Esophagus squamous epithelium (tissue), 5 donors: ENCODE measurements at places on chromosomes 12 and 14.

DNA sequence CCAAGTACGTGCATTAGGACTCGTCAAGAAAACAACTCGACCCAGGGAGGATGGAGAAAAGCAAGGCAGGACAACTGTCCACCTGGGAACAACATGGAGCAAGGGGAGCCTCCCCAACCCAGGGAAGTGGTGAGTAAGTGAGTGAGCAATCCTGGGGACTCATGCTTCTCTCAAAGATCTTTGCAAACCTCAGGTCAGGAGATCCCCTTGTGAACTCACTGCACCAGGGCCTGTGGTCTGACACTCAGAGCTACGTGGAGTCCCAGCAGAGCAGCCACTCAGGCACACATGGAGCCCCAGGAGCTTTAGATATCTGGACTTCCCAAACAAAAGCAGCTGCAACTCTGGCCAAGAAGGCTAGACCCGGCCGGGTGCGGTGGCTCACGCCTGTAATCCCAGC is 12.2 kb upstream of the OR5AU1 start:
- H3K36me3 ChIP-seq: no peaks in the 10 kb centered on the region
- no peak overlapping the region for H3K4me3 ChIP-seq
- peaks cover 20% of the 10 kb centered on the region for H3K27me3 ChIP-seq
- H3K4me1 ChIP-seq: no peaks in the 10 kb centered on the region
- no peak for DNase-seq

DNA sequence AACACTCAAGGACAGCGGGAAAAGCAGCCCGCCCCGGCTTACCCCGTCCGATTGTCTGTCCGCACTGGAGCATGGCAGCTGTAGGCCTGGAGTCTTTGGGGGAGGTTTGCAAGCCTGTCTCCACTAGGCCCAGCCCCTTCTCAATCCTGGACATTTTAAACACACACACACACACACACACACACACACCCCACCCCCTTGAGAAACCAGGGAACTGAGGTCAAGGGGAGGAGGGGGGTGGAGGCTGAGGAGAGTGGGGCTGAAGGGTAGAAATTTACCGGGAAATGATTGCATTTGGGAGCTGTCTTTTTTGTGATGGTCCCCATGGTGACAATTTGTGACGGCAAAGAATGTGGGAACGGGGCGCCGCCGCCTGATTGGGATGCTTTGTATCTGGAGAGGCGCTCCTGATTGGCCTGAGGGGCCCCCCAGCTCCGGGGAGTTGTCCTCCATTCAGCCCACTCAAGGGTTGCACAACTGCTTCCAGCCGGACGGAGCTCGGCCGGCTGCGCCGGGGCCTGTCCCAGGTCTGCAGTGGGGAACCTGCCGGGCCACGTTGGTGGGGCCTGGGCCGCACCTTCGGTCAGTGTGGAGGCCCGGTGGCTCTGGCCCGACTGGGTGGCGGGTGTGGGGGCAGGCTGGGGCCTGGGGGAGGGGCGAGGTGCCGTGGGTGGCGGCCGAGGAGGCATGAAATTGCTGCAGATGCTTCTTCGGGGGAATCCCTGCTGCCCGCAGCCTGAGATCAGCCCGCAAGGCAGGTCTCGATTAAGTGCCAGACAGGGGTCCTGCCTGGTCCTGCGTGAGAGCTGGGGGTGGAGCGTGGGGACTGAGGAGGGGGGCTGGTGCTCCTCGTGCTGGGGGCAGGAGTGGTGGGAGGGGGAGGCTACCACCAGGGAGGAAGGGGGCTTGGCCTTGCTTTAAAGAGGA is at the start of gene FAM181A:
FAM181A (plus strand) TSS at position 472 of the 927 bp plus-strand sequence. CDS start 942 bp downstream, outside the sequence.
- H3K27ac ChIP-seq: no peak within 1 kb of the TSS
- no peak within 1 kb of the TSS for H3K4me3 ChIP-seq
- H3K36me3 ChIP-seq: no peaks in the 10 kb centered on the region
- no peak for DNase-seq

GRCh38 chr12:106445959-106446358 is 88.4 kb downstream of the POLR3B start:
- H3K4me3 ChIP-seq: no peak overlapping the region
- H3K27ac ChIP-seq: no peak overlapping the region
- no peaks in the 10 kb centered on the region for H3K27me3 ChIP-seq
- no peaks in the 10 kb centered on the region for H3K36me3 ChIP-seq

DNA sequence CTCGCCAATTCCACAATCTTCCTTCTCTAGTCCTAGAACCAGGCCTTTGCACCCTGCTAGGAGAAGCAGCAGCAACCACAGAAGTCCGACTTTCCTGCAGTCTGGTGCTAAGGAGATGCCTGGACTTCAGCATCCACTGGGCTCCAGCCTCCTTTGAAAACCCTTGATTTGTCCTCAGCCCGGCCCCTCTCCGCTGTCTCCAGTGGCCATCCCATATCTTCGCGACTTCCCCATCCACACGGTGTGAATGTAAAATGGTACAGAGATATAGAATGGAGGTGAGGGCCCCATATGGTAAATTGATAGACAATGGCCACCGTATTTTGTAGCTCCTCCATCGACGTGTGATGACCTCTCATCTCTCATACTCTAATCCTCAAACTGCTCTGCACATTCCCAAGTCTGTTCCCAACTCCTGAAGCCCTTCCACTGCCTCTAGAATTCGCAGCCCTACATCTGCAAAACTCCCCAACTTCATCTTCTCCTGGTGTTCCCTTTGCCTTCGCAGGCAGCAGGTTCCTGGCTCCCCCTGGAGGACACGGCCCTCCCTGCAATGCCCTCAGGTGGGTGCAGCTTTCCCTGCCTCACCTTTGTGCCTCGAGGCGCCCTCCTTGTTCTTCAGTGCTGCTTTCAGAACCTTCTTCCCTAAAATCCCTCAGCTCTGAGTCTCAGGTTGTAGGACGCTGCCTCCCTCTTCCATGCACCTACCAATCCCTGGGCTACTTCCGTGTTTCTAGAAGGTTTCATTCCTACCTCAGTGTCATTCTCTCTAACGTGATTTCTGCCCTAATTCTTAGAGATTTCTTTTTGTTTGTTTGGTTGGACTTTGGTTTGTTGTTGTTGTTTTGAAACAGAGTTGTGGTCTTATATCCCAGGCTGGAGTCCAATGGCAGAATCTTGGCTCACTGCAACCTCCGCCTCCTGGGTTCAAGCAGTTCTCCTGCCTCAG is 36.7 kb downstream of the TMBIM6 start:
- H3K36me3 ChIP-seq: no peaks in the 10 kb centered on the region
- no peak overlapping the region for H3K27ac ChIP-seq
- no peak overlapping the region for H3K4me3 ChIP-seq
- DNase-seq: no peak
- H3K27me3 ChIP-seq: no peaks in the 10 kb centered on the region

GRCh38 chr14:58072288-58073071 is 79.5 kb downstream of the ARMH4 start:
- no peak overlapping the region for H3K4me3 ChIP-seq
- no peaks in the 10 kb centered on the region for H3K27me3 ChIP-seq
- no peaks in the 10 kb centered on the region for H3K4me1 ChIP-seq
- H3K36me3 ChIP-seq: no peaks in the 10 kb centered on the region
- DNase-seq: no peak
- no peak overlapping the region for H3K27ac ChIP-seq

DNA sequence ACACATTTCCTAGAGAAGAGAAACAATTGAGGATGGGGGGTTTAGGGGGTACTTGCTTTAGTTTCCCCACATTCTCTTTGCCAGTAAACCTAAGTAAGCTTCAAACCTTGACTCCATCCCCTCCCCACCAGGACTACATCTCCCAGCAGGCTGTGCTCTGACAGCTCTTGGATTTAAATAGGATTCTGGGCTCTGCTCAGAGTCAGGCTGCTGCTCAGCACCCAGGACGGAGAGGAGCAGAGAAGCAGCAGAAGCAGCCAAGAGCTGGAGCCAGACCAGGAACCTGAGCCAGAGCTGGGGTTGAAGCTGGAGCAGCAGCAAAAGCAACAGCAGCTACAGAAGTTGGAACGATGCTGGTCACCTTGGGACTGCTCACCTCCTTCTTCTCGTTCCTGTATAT is 20.6 kb downstream of the RDH12 start:
- peaks cover 9% of the 10 kb centered on the region for H3K4me1 ChIP-seq
- H3K27ac ChIP-seq: no peak overlapping the region
- no peak for DNase-seq
- H3K36me3 ChIP-seq: no peaks in the 10 kb centered on the region
- H3K27me3 ChIP-seq: no peaks in the 10 kb centered on the region

- H3K36me3 ChIP-seq: no peaks in the 10 kb centered on the region
- no peak overlapping the region for H3K4me3 ChIP-seq
- no peaks in the 10 kb centered on the region for H3K27me3 ChIP-seq
- no peak for DNase-seq
Measured at GRCh38 chr12:79444089-79444488, 246.7 kb downstream of the PAWR start.

DNA sequence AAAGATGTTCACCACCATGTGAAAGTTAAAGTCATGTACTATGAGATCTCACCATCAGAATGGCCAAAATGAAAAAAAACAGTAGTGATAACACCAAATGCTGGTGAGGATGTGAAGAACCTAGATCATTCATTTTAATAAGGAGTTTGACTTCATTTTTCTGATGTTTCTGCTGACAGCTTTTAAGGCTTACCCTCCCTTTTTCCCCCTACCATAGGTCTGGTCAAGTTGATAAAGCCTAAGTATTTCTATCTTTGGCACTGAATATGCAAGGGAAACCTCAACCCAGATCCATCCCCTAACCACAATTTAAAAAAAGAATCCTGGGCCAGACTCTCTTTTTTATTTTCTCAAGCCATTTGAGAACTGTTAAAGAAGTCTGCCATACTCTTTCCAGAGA is 689.6 kb upstream of the FOXG1 start:
- H3K36me3 ChIP-seq: no peaks in the 10 kb centered on the region
- H3K4me3 ChIP-seq: no peak overlapping the region
- no peaks in the 10 kb centered on the region for H3K27me3 ChIP-seq
- no peak overlapping the region for H3K27ac ChIP-seq
- H3K4me1 ChIP-seq: peaks cover 5% of the 10 kb centered on the region

DNA sequence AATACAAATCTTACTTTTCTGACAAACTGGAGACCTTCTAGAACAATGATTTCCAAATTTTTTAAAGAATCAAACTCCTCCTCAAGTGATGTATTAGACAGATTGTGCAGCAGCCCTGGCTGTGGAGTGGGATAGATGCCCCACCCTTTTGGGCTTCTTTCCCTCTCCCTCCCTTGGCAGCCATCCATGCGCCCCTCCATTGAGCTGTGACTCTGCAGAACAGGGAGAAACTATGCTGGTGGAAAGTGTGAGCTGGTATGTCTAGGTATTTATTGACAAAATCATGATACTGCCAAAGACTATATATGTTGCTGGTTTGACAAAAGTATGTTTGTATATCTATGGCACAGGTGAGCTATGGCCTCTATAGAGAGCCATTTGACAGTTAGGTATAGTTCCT is 138.5 kb downstream of the KTN1 start:
- H3K4me3 ChIP-seq: no peak overlapping the region
- no peaks in the 10 kb centered on the region for H3K4me1 ChIP-seq
- no peak for DNase-seq
- no peaks in the 10 kb centered on the region for H3K27me3 ChIP-seq

DNA sequence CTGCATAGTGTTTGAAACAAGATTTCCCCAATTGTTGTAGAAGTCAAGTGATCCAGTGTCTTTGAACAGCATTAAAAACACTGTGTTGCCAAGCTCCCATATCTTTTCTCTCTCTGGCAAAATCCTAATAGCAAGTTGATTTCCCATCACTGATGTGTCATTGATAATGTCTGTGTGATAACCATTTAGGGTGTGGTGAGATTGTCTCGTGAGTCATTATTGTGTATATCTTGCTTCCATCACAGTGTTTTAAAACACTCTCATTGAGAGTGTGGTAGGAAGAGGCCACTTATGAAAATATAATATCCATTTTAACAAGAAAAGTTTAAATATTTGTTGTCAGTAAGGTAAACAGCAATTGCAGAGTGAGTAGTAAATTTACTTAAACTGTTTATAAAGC is 74.7 kb downstream of the PRORP start:
- H3K36me3 ChIP-seq: no peaks in the 10 kb centered on the region

DNA sequence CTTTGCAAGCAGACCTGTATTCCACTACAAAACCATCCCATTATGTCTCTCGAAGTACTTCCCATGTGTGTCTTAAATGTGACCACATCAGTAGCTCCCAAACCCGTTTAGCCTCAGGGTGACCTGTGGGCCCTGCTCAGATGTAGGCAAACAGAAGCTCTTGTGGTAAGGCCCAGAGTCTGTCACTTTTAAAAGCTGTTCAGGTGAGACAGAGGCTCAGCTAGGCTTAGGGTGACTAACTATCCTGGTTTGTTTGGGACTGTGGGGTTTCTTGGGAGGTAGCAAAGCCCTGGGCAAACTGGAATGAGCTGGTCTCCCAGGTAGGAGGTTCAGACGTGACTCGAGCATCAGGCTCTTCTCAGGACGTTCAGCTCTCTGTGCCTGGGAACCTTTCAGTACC is 64.5 kb upstream of the VASH1 start:
- no peaks in the 10 kb centered on the region for H3K27me3 ChIP-seq
- no peak for DNase-seq
- no peaks in the 10 kb centered on the region for H3K4me1 ChIP-seq

- peaks cover 23% of the 10 kb centered on the region for H3K4me1 ChIP-seq
- DNase-seq: no peak
- peaks cover 100% of the 10 kb centered on the region for H3K27me3 ChIP-seq
- H3K27ac ChIP-seq: no peak overlapping the region
Measured at GRCh38 chr14:94770251-94770749, 387 bp upstream of the GSC start.

GRCh38 chr12:43105426-43105981 is 446.5 kb downstream of the ADAMTS20 start:
- no peaks in the 10 kb centered on the region for H3K36me3 ChIP-seq
- H3K4me3 ChIP-seq: no peak overlapping the region
- DNase-seq: no peak
- no peak overlapping the region for H3K27ac ChIP-seq
- no peaks in the 10 kb centered on the region for H3K27me3 ChIP-seq

DNA sequence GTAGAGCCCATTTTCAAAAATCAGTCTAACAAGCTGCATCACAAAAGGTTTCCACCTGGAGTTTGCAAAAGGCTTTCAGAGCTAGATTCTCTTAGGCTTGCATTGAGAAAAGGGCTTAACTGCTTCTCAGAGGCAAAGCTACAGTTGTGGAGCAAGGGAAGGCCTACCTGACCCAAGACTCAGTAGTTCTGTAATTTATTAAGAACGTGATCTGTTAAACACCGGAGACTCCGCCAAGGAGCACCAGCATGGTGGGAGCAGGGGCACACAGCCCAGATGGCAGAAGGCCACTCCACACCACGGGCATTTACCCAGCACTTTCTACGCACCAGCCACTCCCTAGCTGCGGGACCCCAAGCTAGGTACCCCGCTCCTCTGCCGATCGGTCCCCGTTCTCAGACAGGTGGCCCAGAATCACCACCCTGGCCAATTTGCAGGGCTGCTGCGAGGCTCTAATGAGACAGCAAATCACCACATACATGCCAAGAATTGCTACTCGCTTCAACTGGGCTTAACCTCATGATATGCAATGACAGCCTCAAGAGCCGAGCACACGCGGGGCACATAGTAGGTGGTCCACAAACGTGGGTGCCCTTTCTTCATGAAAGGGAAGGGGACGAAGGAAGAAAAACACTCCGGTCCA is 1.5 kb downstream of the ITPK1 start:
- H3K27ac ChIP-seq: peak overlapping the region; percentile 95
- no peaks in the 10 kb centered on the region for H3K27me3 ChIP-seq
- H3K4me3 ChIP-seq: peak overlapping the region; percentile 57
- DNase-seq: no peak
- peaks cover 31% of the 10 kb centered on the region for H3K4me1 ChIP-seq
- H3K36me3 ChIP-seq: no peaks in the 10 kb centered on the region
